ENCODE measurements at places on chromosomes 5 and 9. TPM values are rescaled to one million over a fixed set of nuclear protein-coding genes. Genes with fewer than 3 reads are reported as not detected.

OR1J2 gene
- total RNA-seq, result not detected

PLPP7 gene
- total RNA-seq, result 17.3 TPM

CDH9 gene
- total RNA-seq, result 3.6 TPM

GRCh38 chr9:96020792-96021550 lies 145.5 kb downstream of the ERCC6L2 start:
- peak; percentile 36 for DNase-seq

TMEM171 gene
- total RNA-seq, result 1.1 TPM

DNA sequence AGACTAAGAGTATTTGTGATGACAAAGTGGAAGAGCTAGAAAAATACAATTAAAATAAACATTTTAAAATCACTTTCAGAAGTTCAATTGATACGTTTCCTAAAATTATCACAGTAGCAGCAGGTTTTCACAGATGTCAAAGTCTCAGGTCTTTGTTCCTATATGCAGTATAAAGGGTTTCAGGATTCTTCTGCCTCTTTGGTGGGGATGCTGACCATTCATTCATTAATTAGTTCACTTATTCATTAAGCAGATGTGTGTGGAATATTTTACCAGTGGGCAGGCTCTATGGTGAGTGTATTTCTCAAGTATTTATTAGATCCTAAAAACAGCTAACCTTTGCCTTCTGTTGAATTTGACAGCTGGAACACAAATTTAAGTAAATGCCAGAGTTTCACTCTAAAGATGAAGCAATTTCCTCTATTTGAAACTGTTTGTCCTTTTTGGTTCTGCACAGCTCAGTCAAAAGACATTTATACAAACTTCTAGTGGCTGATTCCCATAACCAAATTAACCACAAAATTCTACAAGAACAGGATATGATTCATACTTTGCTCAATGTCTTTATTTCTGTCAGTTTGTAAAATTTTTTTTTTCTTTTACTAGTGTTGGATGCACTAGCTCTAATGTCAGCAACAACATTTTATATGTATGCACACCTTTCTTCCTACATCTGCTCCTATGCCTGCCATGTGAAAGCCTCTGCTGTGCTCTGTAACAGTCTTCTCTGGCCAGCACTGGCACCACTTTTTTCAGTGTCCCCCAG lies 75.9 kb upstream of the PRR16 start:
- no peak for DNase-seq

DNA sequence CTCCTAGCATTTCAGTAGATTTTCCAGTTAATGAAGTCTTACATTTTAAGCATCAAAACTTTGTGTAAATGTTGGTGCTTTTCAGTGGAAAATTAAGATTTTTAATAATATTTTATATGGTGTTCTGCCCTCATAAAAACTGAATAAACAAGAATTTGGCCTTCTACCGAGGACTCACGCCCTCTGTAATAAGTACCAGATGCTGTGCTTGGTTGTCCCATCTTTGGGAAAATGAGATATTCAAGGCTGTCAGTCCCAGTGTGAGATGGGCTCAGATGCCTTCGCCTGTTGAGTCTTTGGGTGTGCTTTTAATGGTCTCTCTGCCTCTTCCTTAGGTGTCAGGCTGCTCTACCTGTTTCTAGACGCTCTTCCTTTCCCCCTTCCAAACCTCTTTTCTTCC lies 28.7 kb downstream of the GALNT12 start:
- DNase-seq, result no peak

DNA sequence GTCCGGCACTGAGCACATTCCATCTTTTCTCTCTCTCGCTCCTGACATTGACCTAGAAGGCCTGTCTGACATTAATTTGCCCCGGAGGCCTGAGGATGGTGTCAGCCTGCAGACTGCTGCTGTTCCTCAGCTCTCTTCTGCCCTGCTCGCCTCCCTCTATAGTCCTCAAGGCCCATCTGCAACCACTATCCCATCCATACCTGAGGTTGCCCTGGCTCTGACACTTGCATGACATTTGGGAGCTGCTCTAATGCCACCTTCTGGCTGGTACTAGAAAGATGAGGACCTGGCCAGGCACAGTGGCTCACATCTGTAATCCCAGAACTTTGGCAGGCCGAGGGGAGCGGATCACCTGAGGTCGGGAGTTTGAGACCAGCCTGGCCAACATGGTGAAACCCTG lies 38.6 kb upstream of the GGTA1 start:
- no peak for DNase-seq

Measured in glutamatergic neuron (in vitro differentiated cells).